Fibroblast of gingiva (primary cell): ENCODE measurements at places on chromosomes 1 and 21.

DNA sequence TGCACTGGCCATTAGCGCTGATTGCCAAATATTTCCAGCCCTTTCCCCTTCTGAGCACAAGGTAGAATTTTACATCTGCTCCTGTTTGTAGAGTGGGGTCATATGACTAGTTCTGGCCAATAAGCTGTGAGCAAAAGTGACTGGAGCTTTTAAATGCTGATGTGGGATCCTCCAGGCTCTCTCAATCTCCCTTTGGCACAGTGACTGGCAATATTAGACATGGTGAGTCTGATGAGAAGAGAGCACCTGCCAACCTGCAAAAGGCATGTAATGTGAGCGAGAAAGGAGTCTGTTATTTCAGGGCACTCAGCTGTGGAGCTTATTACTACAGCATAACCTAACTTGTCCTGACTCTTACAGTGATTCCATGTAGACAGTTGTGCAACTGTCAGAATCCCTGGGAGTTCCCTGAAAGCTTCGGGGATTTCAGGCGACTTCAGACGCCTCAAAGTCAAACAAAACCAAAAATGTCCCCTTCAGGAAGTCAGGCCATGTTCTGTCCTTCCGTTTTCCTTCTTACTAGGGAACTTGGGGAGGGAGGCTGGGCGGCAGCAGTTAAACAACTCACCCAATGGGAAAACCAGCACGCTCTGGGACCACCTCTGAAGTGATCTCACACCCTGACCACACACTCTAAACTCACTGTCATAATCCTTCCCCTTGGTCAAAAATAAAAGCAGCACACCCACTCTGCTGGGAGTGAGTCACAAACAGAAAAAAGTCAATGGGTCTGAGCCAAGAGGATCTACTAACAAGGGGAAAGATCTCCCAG is 3.6 kb upstream of the RASSF5 start:
- DNase-seq, result peak; percentile 86

- peak; percentile 67 for DNase-seq
These were observed 129.9 kb downstream of the SLC30A10 start for GRCh38 chr1:219798283-219799030.

DNA sequence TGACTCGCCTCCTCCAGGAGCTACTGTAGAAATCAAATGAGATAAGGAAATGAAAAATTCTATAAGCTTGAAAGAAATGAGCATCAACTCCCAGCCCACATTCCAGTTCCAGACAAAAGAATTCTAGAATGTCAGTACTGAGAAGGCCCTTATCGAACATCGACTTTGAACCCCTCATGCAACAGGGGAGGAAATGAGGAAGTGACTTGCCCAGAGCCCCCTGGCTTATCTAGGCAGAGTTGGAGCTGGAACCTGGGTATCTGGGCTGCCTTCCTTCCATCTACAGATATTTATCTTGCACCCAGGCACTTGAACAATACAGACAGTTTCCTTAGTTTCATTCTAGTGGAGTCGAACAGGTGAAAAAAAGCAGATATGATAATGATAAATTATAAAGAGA is 22.3 kb downstream of the MECR start:
- DNase-seq, result no peak

DNA sequence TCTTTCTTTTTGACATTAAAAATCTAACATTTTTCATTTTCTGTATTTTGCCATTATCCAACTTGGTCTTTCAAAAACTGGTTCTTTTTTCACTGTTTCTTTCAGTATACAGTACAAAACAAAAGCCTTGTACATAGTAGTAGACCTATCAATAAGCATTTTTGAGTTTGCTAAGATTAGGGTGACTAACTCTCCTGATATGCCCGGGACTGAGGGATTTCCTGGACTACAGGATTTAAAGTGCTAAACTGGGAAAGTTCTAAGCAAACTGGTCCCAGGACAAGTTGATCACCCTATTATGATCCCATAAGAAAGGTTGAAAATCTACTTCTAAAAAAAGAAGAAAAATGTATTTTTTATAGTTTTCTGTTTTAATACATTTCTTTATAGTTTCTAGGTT is 120.9 kb downstream of the USP25 start:
- DNase-seq, result peak; percentile 17

DNA sequence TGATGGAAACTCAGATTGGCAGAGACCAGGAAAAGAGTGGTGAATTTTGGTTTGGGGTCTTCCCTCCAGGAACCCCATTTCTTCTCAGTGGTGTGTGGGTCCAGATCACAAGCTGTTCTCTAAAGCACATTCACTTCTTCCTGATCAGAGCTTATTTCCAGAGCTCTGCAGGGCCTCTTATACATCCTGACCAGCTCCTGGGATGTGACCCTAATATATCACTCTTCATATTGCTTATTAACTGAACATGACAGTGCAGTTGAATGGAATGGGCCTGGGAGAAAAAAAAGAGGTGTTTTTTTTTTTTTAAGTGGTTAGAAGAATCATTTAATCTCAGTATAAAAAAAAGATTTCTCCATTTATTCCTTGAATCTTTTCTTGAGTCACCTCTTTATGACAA is 29.6 kb upstream of the DNM3 start:
- no peak for DNase-seq

DNA sequence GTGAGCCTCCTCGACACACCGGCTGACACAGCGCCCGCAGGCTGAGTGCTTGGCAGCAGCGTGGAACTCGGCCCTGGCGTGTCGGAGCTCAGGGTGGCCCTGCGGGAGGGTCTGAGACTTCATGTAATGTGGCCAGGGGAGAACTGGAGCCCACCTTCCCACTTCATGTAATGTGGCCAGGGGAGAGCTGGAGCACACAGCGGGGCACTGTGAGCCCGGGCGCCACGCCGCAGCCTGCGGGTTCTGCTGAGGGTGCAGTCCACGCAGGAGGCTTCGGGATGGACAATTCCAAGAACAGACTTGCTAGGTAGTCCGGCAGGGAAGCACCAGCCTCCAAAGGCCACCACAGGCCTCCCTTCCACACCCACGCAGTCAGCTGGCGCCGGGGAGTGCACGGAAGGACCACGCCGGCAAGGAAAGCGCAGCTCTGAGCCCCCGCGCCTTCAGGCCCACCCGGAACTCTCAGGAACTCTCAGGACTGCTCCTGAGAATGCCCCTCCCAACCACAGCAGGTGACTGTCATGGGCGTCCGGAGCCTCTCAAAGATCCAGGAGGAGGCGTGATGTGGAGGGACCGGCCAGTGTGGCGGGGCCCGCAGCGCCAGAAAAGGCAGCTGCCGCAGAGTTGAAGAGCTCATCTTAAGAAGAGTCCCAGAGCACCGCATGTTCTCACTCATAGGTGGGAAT is 19.3 kb upstream of the ADARB1 start:
- no peak for DNase-seq

GRCh38 chr1:161743231-161743630 is 6.4 kb upstream of the DUSP12 start:
- DNase-seq, result no peak

DNA sequence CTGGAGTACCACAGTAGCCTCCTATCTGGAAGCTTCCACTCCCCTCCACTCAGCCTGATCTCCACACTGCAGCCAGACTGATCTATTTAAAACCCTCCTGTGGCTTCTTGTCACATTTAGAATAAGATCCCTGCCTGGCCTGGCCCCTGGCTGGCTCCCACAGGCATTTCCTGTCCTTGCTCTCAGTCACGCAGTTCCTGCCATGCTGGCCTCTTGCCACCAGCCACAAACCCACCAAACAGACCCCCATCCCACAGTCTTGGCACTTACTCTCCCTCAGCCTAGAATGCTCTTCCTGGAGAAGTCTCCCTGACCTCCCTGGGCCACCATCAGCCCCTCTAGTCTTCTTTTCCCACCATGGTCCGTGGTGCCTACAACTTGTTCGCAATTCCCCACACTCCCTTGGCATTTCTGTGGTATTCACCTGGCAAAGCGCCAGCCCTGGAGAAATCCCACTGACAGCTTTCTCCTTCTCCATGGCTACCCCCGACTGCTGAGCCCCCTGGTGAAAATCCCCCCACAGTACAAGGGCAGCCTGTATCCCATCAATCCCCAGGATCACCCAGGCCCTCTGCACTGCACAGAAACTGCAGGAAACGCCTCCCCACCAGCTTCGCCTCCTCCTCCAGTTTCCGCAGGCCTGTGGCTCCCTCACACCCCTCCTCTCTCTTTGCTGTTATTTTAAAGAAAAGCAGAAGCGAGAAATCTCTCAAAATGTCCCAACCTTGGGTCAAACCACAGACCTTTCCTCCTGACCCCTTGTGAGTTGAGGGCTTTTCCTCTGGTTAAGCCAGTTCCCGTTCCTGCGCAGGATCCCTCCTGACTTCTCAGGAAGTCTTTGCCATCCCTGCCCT is 94.5 kb downstream of the SYT2 start:
- DNase-seq, result peak; percentile 21

DNA sequence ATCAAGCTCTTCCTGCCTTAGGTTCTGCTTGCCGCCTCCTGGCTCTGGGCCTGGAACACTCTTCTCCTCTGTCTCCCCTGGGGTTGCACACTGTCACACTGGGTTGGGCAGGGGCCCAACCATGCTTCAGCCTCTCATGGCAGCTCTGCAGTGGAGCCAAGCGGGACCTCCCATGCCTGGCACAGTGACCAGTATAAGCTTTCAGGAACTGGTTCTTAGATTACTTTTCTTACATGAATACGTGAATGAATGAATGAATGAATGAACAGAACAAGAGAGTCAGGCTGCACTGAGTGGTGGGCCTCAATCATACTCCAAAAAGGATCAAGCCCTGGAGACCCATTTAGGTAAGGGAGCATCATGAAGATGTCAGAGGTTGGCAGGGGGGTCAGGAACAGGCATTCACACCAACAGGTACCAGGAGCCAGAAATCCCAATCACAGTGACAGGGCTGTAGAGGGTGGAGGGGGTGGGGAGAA is 30.8 kb upstream of the TMEM125 start:
- DNase-seq, result no peak
